Foreskin keratinocyte (primary cell): ENCODE measurements at places on chromosomes 5 and 9.

GRCh38 chr9:78620764-78621163, 323.8 kb downstream of the PSAT1 start:
- no peak for DNase-seq

- no peak for DNase-seq
Observed at GRCh38 chr5:26518065-26518464, 520.3 kb downstream of the CDH9 start.

DNA sequence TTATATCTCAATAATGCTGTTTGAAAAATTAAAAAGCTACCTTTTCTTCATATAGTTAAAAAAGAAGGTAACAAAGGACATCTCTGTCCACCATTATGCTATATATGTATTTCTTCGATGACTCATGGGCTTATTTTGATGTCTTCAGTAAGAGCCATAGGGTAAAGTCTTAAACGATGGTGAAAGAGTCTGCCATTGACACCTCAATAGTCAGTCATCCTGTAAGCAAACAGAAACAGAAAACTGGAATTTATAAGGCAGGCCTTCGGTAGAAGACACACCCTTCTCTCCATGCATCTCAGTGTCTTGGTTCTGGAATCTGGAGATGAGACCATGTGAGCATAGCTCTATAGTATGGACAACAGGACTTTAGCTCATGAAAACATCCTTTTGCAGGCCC, 87.0 kb upstream of the ZNF462 start:
- peak; percentile 27 for DNase-seq

DNA sequence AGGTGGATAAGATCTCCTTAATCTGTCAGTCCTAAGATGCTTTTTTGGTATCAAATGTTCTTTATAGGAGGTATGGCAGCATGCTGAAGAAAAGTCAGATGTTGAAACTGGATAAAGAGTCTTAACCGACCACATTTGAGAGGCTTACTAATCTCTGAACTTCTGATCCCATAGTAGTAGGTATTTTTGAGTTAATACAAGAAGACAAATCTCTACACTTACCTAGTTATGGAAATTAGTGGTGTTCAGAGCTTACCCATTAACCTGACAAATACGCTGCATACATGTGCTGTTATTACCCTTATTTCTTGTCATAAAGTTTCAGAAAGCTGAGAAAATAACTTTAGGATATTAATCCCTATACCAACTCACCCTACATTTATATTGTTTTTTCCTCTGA, 83.0 kb downstream of the ISL1 start:
- no peak for DNase-seq

- peak; percentile 93 for DNase-seq
Observed at GRCh38 chr9:26264709-26265601, 586.7 kb upstream of the TUSC1 start.
